Activated T-cell treated with anti-CD3 and anti-CD28 coated beads for 1 hour (primary cell): ENCODE measurements at places on chromosomes 16 and 17.

DNA sequence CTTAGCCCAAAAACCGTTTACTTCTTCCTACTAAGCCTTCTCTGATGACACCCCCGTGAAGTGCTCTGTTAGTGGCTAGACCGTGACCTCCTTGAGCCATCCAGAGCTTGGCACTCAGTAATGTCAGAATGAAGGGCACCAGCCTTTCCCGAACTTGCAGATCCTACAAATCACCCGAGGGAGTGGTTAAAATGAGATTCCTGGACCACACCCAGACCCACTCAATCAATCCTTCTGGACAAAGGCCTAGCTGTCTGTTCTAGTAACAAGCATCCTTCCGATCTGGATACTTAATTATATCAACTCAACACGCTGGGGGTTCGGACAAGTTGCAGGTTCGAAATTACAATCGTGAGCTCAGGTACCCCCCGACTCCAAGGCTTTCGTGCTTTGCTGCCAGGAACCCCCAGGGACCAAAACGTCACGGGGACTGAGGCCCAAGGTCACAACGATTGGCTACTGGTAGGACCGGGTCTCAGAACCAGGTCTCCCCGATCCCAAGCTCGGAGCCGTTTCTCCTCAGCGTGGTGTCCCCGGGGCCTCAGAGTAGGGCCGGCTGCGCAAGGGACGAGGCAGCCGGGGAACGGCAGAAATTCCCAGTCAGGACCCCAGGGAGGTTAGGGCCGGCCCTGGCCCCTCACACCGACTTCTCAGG is 527 bp downstream of the CIAPIN1 start:
- DNase-seq, result no peak

GRCh38 chr17:12472252-12473173 is 193.2 kb upstream of the MYOCD start:
- DNase-seq, result no peak

- DNase-seq, result no peak
Measured at GRCh38 chr17:78674595-78675315, 97.6 kb upstream of the DNAH17 start.

DNA sequence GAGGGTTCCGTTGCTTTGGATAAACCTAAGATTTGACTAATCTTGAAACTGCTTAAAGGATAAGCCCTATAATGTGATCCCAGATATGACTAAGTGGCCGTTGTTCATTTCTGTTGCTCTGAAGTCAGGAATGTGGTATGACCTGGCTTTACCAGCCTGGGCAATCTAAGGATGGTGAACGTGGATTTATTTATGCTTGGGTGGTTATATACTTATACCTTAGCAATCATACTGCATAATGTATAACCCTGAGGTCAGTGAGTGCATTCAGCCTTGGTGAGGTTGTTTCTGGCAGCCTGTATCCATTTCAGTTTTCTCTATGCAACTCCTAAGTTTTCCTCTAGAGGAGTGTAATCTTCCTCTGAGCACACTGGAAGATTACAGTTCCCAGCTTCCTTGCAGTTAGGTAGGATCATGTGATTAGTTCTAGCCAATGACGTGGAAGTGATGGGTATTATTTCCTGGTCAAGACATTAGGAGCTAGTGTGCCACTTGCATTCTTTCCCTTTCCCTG is 41.9 kb downstream of the FTO start:
- DNase-seq, result no peak

- peak; percentile 30 for DNase-seq
Measured at GRCh38 chr16:21083729-21084268, 66.8 kb downstream of the DNAH3 start.

GRCh38 chr16:29811896-29812665 is at the start of gene PRRT2:
Gene PRRT2, plus strand, starts transcription at chr16:29812193. Its CDS starts 862 bp downstream, at chr16:29813055.
- no peak for DNase-seq

GRCh38 chr16:86555704-86556075 is 655 bp upstream of the MTHFSD start:
- no peak for DNase-seq

- no peak for DNase-seq
Measured at GRCh38 chr17:37859451-37859850, 64.8 kb upstream of the TBC1D3K start.

DNA sequence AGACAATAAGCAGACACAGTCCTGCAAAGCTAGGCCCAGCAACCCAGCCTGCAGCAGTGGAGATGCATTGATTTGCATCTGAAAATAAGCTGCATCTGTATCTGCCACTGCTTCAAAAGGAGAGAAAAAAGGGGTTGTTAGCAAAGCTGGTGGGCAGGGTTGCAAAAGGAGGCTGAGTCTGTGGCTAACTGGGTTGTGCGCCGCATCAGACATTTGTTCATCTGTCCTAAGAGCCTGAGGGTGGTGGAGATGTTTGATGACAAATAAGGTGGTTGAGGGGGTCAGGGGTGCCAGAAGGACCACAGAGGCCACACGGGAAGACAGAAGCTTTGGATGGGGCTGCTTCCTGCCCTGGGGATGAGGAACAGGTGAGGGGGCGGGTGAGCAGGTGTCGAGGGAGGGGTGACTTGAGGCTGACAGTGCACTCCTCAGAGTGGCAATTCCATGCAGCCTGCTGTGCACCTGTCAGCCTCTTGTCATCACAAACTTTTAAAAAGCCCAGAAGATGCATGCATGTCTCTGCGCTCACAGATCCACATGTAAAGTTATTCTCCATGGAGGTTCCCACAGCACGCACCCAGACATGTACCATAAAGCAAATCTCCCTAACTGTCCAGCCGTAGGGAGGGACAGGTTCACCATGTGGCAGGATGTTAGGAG is 35.4 kb downstream of the WSB1 start:
- DNase-seq, result no peak

- no peak for DNase-seq
Measured at GRCh38 chr16:66065925-66066324, 300.6 kb upstream of the CDH5 start.

- no peak for DNase-seq
Measured at GRCh38 chr17:15309793-15310192, 31.6 kb downstream of the TEKT3 start.

GRCh38 chr17:77746393-77746792 is 212.1 kb upstream of the TNRC6C start:
- no peak for DNase-seq

- DNase-seq, result no peak
Measured at GRCh38 chr16:497258-497657, 30.3 kb upstream of the CAPN15 start.

- no peak for DNase-seq
Measured at GRCh38 chr17:48611681-48612455, 1.1 kb upstream of the HOXB7 start.

DNA sequence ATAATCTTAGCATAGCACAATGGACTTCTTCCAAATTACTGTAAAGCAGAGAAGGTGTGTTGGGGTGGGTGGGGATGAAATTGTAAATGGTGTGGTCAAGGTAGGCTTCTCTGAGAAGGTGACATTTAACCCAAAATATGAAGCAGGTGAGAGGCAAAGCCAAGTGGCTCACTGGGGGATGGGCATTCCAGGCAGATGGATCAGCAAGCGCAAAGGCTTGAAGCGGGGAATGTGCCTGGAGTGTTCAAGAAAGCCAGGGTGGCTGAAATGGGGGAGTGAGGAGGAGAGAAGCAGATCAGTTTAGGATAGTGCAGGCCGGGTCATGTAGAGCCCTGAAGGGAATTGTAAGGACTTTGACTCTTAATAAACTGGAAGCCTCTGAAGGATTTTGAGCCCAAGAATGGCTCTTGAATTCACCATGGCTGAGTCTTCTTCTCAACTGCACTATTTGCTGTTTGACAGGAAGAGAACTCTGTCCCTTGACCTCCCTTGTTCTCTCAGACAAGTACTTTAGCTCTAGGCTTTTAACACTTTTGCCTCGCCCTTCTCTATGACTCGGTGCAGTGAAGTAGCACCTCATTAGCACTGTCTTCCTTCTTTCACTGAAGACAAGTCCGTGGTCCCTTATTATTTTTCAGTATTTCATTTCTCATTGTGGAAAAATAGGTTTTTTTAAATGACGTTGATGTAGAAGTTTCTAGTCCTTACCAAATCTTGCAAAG is 14.7 kb downstream of the CACNG3 start:
- DNase-seq, result no peak

- no peak for DNase-seq
Measured at GRCh38 chr17:79315358-79316105, 240.9 kb downstream of the ENGASE start.

GRCh38 chr17:44955674-44956425 is 8.3 kb upstream of the KIF18B start:
- no peak for DNase-seq

- no peak for DNase-seq
Measured at GRCh38 chr16:86064431-86065250, 165.7 kb downstream of the IRF8 start.

DNA sequence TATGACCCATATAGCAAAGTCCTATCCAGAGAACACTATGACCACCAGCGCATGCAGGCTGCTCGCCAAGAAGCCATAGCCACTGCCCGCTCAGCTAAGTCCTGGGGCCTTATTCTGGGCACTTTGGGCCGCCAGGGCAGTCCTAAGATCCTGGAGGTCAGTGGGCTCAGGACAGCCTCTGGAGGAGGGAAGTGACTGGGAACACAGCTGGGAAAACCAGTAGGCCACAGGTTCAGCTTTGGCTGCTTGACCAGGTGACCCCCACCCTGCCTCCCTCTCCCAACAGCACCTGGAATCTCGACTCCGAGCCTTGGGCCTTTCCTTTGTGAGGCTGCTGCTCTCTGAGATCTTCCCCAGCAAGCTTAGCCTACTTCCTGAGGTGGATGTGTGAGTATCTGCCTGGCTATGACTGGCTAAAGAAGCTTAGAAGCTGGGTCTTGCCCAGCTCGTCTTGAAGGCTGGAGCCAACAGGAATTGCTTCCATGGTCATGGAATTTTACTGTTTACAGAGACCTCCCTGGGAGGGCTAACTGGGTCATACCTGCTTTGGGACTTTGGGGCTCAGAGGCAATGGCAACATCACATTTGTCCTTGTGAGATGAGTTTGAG is 1.5 kb upstream of the OVCA2 start:
- DNase-seq, result no peak

GRCh38 chr16:13307851-13308250 is 406.5 kb downstream of the SHISA9 start:
- DNase-seq, result no peak

DNA sequence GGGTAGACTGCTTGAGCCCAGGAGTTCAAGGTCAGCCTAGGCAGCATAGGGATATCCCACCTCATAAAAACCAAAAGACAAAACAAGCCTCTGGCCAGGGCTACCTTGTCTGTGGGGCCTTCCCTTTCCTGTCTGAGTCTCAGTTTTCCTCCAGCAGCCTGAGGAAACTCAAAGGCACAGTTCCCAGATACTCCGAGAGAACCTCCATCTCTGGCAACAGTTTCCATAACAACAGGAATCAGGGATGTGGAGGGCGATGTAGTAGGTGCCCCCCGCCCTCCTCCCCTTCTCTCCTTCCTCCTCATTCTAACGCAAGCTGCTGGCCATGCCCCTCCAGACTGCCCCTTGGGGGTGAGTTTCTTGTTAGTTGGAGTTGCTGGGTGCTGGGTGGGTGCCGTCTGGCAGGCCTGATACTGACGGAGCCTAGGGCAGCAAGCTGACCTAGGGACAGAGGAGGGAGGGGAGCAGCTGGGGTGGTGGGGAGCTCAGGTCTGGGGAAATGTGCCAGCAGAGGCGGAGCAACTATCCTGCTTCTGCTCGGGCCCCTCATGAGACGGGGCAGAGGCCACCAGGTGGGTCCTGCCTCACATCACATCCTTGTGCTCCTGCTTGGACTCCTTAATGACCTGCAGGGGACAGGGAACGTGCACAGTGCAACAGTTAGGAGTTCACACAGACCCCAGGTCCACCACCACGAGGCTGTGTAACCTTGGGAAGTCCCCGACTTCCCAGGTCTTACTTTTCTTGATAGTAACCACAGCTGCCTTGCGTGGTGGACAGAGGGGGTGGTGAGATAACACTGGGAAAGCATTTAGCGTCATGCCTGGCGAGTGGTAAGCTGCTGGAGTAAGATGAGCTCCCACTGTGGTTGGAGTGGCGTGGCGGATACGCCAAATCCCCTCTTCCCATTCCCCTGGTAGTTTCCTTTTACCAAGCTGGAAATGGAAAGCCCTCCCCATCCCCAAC is 7.8 kb upstream of the EFTUD2 start:
- DNase-seq, result no peak

DNA sequence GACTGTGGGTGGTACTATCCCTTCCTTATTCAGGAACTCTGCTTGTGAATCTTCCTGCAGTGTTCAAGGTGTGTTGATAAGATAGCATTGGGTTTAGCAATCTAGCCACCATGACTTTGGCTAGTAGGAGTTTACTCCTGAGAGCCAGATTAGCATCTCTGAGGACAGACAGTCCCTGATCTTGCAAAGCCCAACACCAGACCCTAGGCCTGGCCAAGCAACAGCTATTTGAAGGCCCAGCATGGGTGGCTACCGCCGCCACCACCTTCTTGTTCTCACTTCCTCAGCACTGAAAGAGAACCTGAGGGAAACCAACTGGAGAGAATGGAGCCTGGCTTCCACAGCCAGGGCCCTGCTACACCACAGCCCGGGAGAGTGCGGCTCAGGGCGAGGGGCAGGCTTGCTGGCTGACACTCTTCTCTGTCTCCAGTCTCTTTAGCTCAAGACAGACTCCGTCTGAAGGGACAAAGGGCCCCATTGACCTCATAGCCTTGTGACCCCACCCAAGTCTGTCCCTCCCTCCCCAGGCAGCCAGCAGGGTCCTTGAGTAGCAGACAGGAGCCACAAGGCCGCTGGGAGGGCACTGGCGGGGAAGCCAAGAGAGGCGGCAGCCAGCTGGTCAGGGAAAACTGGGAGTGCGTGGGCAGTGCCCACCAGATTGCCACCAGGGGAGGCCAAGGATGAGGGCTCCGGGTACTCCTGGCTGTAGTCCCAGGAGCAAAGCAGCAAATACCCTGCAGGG is 10.9 kb upstream of the ARHGAP23 start:
- DNase-seq, result no peak

- DNase-seq, result peak; percentile 85
Measured at GRCh38 chr16:21708533-21709115, 44.9 kb downstream of the OTOA start.
